ENCODE measurements at places on chromosomes 3 and 15.
A peak's percentile ranks its signal among the peaks of the same experiment; 100 is the strongest.

GRCh38 chr15:40095371-40096093 lies 13.1 kb downstream of the BMF start:
- no peak for DNase-seq

DNA sequence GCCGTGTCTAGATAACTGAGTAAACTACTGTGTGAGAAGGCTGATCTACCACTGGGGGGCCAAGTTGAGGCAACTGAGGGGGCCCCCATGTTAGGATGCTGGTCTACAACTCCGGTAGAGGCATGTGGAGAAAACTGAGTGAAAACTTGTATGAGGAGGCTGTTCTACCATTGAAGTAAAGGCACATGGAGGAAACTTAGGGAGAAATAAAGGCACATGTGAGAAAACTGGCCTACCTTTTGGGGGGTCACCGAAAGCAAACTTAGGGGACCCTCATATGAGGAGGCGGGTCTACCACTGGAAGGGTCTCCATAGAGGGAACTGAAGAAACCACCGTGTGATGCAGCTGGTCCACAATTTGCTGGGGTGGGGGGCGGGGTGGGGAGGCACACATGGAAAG lies 155.2 kb downstream of the FBLN2 start:
- no peak for DNase-seq

GRCh38 chr3:86416334-86416733 lies 574.6 kb downstream of the VGLL3 start:
- DNase-seq: peak; percentile 36

DNA sequence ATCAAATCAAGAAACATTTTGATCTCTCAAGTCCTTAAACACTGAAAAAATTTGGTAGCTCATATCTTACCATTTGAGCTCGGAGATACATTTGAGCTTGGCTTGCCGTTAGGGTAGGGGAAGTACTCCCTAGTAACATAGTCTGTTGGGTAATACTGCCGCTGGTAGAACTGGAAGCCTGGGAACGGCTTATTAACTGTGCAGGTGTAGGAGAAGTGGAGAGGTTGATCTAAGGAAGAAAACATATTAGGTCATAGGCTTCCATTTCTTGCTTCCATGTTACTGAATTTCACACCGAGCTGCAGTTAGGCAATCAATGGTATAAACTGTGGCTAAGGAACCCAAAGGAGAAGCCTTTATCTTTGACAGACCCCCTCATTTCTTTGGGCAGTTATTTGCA lies 32.5 kb downstream of the PHC3 start:
- DNase-seq: no peak

DNA sequence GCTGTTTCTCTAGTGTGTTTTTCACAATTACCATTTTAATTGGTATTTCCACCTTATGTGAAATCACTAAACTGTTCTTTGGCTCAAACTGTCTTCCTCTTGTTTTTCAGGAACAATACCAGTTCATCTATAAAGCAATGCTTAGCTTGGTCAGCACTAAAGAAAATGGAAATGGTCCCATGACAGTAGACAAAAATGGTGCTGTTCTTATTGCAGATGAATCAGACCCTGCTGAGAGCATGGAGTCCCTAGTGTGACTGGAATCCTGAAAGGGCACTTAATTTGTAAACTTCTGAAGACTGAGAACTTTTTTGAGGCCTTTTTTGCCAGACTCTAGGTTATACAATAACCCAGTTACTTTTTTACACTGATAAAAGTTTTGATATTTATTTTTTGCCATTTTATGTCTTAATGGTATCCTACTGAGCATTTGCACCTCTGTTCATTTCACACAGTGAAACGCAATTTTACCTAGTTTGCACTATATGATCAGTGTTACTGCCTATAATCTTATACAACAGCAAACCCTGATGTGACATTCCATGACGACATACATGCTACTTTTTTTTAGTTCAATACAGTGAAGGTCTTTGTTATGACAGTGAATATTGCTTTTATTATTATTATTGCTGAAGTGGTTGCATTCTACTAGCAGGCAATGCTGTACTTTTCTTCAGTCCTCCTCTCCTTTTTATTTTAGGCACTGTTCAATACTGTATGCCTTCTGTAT lies 80.1 kb downstream of the FEZF2 start:
- DNase-seq: no peak

- peak; percentile 12 for DNase-seq
These were observed 296.2 kb downstream of the ZBTB20 start for GRCh38 chr3:114850898-114851297.

- DNase-seq: no peak
These were observed 23.6 kb upstream of the MYLK start for GRCh38 chr3:123907720-123908119.

- no peak for DNase-seq
These were observed 85.0 kb upstream of the DPH6 start for GRCh38 chr15:35630985-35631384.

DNA sequence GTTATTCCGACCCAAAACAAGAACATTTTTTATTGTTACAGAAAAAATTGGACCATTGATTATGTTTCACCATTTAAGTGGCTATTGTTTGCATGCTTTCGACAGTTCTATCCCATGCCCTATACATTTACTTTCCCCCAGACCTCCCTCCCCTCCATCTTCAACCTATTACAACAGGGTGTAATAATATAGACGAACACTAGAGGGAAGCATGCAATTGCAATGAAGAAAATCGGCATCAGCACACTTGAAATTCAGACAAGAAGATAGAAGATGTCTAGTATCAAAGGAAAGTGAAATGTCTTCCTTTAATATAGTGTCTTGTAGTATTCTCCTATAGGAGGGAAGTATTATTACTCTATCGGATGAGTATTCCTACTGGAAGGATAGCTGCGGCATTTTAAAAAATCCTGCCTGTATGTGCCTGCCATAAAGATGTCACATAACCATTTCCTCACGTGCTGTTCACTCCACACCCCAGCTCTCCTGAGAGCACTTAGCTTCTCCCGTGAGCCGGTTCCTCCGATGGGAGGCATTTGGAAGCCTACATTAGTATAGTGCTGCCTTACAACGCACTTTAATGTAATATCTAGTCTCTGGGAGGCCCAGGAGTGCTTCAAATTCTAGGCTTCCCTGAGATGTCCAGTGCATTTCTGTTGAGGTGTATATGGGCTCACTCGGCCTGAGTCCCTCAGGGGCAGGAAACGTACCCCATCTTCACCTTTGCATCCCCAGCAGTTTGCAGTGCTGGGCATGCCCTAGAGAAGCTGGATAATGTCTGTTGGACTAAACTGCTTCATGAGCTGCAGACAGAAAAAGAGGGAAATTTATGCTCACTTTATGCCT lies 17.8 kb upstream of the ERICH6 start:
- peak; percentile 75 for DNase-seq

DNA sequence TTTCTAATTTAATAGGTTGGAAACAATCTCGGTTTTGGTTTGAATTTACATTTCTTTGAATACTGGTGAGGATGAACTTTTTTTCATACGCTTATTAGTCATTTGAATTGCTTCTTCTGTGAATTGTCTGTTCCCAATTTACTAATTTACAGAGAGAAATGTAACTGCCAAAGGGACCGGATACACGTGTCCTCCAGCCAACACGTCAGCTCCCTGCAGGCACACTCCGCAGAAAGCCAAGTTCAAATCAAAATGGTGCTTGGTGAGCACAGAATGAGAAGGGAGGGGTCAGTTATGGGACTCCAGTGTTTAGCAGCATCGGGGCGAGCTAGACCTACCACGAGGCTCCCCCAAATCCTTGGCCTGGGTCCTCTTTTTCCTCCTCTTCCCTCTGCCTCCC lies 10.8 kb upstream of the TSEN2 start:
- DNase-seq: no peak

DNA sequence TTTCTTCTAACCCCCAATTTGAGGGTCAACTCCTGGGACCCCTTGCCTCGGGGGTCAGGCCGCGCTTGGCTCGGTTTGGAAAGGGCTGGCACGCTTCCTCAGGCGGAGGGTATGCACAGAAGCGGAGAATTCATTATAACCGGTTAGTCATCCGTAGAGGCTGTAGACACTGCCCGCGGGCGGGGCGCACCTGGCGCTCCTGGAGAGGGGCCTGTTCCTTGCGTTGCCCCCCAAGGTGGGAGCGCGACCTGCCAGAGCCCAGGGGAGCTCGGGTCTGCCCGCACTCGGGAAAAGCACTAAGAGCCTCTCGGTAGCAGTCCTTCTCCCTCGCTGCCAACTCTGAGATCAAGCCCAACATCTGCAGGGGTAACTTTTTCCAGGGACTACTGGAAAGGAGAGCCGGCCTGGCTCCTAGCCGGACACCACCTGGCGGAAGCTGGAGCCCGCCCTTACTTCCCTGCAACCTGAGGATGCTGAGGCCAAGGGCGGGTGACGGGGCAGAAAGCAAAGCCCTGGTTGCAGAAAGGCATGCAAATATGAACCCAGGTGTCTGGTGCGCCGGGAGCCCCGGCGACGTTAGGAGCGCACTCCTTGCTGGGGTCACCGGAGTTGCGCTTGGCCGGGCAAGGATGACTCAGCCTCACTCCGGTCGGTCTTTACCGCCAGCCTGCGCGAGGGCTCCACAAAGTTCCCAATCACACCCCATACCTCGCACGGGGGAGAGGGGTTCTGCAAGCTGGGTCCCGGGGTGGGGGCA lies 1.5 kb upstream of the CACNA2D3 start:
- peak; percentile 43 for DNase-seq

GRCh38 chr3:108293858-108294257 lies 2.5 kb upstream of the HHLA2 start:
- no peak for DNase-seq

GRCh38 chr3:171755656-171756055 lies 54.6 kb downstream of the PLD1 start:
- DNase-seq: no peak

DNA sequence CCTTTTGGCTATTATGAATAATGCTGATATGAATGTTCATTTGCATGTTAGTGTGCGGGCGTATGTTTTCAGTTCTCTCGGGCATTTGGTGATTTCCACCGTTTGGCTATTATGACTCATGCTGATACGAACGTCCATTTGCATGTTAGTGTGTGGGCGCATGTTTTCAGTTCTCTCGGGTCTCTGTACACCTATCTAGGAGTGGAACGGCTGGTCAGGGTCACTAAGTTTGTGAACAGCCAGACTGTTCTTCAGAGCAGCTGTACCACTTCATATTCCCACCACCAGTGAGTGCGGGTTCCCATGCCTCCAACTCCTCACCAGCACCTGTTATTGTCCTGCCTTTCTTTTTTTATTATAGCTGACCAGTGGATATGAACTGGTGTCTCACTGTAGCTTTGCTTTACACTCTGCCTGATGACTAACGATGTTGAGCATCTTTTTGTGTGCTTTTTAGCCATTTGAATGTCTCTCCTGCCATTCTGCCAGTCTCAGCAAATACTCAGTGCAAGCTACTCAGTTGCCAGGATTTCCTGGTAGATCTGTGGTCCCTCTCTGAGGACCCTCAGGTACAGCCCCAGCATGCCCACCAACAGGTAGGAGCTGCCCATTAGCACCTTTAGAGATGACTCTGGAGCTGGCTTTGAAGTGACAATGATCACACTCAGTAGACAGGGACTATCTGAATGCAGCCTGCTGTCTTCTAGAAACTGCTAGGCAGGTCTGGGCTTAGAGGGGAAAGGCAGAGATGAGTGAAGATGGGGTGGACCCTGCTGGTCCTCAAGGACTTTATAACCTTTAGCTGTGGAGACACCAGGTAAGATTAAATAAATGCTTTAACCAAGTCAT lies 141.1 kb downstream of the XXYLT1 start:
- DNase-seq: peak; percentile 48

- DNase-seq: no peak
These were observed at the start of gene SLC27A2 for GRCh38 chr15:50181969-50182218. TSS of gene SLC27A2 (plus strand) at chr15:50182196. CDS start at chr15:50182428, 232 bp downstream.

DNA sequence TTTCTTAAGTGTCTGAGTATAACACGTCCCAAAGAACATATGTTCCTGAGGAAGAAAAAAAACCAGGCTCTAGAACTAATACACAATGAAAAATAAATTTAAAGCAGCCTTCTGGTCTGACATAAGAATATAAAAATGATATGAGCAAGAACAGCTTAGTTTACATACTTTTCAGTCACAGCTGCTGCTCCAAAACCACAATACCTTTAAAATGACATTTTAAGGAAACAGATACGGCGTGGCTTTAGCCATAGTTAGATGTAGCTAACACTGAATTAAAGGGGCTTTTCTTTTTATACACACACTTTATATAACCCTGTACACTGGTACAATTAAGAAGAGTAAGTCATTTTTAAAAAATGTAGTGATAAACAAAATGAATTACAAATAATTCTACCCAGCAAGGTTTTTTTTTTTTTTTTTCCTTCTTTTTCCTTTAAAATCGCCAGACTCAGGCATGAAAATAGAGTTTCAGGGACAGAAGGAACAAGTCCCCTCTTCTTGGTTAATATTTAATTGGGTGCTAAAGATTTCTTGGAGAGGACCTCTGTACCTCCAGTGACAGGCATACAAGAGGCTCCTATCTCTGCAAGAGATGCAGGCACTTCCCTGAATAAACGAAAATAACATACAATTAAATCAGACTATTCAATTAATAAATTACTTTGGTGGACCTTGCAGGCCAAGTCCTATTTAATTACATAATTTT lies 265.6 kb downstream of the FOXP1 start:
- no peak for DNase-seq

DNA sequence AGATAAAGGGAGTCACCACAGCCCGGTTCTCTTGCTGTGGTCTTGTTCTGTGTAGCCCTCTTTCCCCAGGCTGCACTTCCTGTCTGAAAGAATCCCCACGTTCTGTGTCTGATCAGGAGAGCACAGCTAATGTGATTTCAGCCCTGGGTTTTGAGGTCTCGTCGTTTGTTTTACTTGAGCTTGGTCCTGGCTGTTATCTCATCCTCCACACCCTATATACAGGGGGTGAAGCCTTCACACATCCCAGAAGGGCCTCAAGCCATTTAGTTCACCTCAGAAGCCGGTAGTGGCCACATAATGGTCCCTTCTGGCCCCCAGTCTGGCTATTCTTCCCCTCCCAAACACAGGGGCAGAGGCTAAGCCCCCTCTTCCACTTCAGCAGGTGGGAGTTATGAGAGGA lies 115.6 kb downstream of the PDE8A start:
- DNase-seq: no peak

- no peak for DNase-seq
These were observed 28.9 kb downstream of the ALDH1A2 start for GRCh38 chr15:58036579-58036978.

DNA sequence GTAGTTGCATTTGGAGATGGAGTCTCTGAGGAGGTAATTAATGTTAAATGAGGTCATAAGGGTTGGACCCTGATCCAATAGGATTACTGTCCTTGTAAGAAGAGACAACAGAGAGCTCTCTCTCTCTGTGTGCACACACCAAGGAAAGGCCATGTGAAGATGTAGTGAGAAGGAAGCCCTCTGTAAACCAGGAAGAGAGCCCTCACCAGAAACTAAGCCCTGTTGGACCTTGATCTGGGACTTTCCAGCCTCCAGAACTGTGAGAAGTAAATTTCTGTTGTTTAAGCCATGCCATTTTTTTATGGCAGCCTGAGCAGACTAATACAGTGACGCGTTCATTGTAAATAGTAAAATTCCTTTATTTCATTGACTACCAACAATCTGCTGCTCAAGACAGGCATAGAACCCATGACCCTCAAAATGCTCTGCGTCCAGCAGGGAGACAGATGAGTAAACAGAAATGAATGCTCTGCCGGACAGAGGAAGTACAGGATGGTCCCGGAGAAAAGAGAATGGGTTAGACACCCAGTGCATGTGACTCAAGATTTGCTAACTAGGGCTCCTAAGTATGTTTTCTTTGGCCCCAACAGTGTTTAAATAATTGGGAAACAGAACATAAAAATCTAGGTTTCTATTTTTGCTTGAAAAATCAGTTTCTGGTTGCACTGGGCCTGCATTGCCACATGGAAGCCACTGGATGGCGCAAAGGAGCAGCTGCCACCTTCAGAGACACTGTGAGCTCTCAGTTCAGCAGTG lies 37.9 kb upstream of the TNFAIP8L3 start:
- DNase-seq: peak; percentile 87

- no peak for DNase-seq
These were observed 536.7 kb downstream of the FOXP1 start for GRCh38 chr3:71046791-71047190.

Data from astrocyte of the hippocampus (primary cell).